ENCODE measurements at places on chromosomes 6 and 20.

- no peak for DNase-seq
Measured at GRCh38 chr6:166286839-166287271, 21.3 kb downstream of the PRR18 start.

DNA sequence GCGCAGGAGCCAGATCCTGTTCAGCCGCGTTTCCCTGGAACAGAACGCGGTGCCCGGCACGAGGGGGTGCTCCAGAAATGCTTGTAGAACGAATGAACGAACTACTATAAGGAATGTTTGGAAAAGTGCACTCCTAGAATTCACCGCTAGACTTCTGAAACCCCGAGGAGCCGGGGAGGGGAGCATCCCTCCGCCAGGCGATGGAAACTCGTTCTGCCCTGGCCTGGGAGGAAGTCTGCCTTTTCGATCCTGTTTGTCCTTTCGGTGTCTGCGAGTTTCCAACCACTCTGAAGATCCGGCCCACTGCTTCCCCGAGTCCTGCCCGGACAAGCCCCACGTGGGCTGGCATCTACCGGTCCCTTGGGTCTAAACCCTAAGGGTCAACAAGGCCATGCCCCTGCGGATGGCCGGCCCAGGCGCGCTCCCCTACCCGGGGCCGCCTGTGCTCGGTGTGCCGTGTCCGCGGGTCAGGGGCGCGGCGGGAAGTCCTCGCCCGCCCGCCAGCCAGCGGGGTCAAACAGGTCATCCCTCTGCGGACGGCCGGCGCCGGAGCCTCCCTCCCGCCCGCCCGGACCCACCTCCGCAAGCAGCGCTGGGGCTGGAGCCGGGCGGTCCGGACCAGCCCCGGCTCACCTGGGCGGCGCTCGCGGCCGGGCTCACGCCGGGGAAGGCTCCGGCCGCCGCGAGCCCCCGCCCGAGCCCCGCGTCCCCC lies 526 bp downstream of the SULF2 start:
- peak; percentile 63 for DNase-seq

GRCh38 chr6:112941613-112942012 lies 594.5 kb downstream of the RFPL4B start:
- no peak for DNase-seq

DNA sequence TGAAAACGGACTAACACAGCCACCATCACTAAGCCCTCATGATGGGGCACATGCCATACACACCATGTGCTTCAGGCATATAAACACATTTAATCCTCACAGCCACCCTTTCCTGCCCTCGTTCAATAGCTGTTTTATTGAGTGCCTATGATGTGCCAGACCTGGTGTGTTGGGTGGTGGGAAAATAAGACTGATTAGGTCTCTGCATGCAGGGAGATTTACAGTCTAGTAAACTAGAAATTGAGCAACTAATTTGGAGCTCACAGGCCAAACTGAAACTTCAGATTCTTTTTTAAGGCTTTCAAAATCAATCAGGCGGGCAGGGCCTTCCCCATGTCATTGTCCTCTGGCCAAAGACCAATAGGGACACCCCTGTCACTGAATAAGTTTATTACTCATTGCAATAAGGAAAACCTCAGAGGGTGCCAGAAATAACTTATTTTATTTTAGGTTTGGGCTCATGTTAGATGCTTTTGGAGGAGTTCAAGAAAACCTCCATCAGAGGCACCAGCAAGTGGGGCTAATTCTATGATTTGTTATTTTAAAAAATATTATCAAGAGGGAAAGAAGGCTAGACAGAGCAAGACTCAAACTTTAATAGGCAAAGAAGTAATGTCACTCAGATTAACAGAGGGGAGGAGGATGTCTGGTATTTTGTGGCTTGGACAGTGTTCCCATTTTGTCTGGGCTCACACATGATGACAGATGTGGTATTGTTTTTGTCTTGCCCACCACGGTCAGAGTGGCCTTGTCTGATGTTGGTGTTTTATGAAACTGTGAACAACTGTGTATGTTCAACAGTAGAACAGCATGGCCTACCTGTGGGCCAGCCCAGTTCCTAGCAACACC lies 12.0 kb downstream of the ZFP64 start:
- no peak for DNase-seq

DNA sequence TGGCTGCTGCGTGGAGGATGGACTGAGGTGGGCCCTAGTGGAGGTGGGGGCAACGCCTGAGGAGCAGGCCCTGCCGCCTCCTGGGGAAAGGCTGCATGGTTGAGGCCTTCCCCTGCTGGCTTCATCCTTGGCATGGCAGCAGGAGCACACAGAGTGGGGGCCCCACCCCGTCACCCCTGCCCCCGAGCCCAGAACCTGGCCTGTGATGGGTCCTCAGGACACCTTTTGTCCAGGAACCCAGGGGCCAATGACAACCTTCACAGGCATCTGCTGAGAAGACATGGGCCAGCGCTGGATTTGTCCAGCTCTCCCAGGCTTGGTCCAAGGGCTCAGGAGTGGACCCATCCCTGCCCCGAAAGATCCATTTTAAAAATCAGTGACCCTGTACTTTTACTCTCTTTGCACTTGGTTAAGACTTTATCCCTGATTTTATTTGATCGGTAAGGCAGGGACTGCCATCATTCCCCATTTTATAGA lies 575 bp upstream of the SLC17A9 start:
- no peak for DNase-seq

DNA sequence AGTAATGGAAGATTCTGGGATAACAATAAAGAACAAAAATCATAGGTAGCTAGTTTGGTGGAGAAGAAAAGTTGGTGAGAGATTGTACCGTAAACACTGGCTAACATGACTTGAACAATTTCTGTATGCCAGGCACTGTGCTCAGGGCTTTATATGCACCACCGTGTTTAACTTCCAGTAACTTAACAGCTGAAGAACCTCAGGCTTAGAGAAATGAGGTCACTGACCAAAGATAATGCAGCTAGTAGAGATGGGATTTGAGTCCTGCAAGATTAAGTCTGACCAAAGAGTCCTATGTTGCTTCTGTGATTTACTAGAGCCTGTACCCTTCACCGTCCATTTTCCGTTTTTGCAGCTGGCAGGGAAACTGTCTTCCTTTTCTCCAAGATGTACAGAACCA lies 2.7 kb downstream of the CSTF1 start:
- DNase-seq = no peak

- peak; percentile 52 for DNase-seq
Measured at GRCh38 chr20:11891776-11892545, 25.7 kb upstream of the BTBD3 start.

DNA sequence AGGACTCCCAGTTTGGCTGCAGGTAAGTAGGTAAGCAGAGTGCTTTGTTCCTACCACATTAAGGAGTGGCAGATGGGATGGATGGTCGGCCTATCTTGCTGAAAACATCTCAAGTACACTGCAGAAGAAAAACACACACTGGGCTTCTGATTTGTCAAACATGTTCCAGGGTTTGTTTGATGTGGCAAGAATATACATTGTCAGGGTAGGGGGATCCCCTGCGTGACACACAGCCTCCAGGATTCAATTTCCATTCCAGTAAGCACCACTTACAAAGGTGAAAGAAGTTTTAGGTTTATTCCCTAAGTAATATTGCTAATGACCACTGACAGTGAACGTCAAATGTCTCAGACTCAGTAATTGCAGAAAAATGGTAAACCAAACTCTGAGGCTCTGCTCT lies 26.0 kb upstream of the KIF16B start:
- DNase-seq = no peak

- no peak for DNase-seq
Measured at GRCh38 chr6:170111816-170112582, 178.9 kb downstream of the DLL1 start.

DNA sequence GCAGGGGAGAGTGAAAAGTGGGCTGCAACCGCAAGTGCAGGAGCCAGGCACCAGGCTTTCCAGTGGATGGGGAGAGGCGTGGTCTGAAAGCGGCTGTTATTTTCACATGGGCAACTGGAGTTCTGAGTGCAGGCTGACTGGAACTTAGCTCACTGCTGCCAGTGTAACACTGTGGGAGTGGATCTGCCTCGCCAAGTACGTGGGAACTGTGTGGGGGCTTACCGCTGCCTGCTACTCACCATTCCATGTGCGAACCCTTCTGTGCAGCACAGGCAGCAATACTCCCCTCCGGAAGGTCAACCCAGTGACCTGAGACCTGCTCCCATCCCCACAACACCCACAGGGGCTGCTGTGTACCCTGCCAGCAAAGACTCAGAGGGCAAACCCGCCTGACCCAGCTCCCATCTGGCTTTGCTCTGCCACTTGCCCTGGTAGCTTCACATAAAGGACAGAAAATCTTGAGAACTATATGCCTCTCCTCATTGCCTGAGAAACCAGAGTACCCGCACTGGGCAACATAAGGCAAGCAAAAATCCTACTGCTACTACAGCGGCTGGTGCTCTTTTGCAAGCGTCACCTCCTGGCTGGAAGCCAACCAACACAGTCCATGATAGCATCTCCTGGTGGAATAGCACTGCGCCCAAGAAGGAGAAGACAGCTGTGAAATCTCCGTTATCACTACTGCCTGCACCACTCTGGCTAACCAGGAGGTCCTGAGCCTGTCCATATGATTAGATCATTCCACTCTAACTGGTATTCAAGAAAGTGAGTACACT lies 54.4 kb upstream of the SIRPG start:
- no peak for DNase-seq

DNA sequence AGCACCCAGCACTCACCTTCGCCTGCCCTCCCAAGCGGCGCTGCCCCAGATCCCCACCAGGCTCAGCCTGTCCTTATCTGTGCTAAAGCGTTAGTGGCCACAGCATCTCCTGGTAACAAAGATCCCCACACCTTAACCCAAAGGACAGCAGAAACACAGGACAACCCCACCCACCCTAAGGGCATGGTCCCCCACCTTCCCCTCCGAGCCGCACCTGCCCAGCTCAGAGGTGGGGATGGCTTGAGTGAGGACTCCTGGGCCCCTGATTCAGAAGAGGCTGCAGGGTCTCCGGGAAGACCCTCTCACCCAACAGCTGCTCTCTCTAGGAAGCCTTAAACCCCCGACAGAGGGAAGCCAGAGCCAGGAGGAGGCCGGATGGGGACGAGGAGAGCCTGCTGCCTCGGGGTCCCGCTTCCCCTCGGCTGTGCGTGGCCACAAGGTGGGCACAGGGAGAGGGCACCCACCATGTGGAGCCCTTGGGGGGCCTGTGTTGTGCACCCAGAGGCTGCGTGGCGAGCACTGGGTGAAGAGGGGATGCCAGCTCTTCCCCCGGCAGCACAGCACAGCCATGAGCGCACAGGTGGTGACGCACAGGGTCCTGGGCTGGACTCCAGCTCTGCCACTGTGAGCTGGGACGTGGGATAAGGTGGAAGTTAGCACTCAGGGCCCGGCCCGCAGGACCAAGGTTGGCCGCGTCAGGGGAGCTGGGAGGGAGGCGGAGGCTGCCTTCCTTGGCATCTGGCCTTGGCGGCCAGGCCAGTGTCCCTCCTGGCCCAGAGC lies 31.9 kb upstream of the MRGBP start:
- DNase-seq = no peak

- no peak for DNase-seq
Measured at GRCh38 chr6:78942446-78942845, 75.1 kb downstream of the IRAK1BP1 start.

DNA sequence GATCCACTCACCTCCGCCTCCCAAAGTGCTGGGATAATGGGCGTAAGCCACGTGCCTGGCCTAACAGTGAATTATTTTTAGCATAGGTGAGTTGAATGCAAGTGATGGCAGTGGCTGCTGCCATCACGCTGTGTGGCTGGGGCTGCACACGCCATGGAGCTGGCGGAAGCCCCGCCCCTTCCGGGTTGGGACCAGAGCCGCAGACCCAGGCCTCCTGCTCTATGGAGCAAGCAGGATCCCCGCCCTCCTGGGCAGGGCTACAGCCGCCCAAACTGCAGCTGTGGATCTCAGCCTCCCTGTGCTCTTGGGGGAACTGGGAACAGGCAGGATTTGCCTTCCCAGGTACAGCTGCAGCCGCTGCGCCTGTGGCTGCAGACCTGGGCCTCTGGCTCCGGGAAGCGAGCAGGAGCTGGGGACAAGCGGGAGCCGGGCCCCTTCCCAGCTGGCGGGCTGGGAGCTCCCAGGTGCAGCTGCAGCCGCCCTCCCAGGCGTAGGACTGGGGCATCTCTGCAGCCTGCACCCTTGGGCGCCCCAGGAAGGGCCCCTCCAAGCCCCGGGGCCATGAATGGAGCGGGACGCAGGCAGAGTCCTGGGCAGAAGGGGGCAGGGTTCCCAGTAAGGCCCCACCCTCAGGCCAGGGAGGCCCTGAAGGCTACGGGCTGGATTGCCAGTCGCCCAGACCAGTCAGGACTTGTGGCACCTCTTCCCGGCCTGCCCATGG lies 30.9 kb upstream of the SLA2 start:
- no peak for DNase-seq

- no peak for DNase-seq
Measured at GRCh38 chr6:129499843-129500219, 210.1 kb downstream of the ARHGAP18 start.

- no peak for DNase-seq
Measured at GRCh38 chr6:110625883-110626282, 149.5 kb upstream of the SLC22A16 start.

DNA sequence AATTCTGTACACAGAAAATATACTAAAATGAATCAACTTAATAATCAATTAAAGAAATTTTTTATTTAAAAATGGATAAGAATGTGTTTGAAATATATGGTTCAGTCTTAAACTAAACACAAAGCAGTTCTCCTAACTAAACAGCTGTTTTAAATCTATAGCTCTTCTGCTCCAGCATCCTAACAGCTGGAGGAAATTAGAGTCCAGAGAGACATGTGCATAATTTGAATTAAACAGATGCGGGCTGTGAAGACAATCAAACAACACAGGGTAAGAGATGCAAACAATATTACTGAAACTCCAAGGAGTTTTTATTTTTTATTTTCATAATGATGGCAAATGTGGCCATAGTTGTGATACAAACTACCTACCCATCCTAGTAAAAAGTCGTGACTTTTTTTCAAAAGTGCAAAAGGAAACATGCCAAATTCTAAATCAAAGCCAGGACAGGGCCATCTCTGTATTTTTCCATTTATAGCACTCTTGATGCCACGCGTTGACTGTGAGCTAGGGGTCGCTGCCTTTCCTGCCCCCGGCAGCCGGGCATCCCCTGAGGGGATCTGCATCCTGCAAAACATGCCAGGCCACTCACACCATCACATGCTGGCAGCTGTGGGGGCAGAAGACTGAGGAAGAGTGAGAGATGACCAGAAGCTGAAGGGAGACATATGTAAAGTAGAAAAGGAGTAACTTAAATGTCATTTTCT lies 310.6 kb downstream of the PRKN start:
- DNase-seq = no peak

DNA sequence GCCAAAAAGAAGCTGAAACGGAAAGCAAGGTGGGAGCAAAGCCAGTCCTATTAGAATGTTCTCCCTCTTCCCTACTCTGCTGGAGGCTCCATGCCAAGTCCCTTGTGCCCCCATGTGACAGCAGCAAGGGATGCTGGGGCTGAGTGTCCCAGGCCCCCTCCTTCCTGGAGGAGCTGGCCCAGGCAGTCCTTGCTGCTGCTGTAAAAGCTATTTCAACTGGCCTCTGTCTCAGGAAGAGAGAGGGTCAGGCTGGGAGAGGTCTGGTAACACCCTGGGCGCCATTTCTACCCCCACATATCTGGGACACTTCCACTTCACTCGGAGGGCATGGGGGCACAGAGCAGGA lies 25.0 kb downstream of the TTBK1 start:
- peak; percentile 20 for DNase-seq

GRCh38 chr20:6765469-6766058 lies 1.9 kb upstream of the BMP2 start:
- DNase-seq = peak; percentile 91
